ENCODE measurements at places on chromosomes 4 and X.

GRCh38 chrX:79170476-79171035 lies 26.1 kb downstream of the GPR174 start:
- DNase-seq, result no peak

- no peak for DNase-seq
Observed at GRCh38 chrX:100750883-100751282, 19.0 kb upstream of the SYTL4 start.

DNA sequence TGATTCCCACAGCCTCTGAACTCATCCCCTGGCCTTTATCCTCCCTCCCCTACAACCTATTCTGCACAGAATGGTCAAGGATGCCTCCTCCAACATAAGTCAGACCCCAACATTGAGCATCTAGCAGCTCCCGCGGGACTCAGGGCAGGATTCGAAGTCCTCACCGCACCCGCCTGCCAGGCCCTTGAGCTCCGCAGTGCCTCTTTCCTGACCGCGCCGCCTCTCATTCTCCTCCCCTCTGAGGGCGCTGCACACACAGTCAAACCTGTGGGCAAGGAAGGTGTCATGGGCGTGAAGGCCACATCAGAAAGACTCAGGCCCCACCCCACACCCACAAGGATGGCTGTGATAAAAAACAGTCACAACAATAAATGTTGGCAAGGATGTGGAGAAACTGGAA lies 84.1 kb downstream of the CPZ start:
- no peak for DNase-seq

GRCh38 chrX:103550415-103551051 lies 31.2 kb upstream of the RAB40A start:
- DNase-seq, result no peak

- no peak for DNase-seq
Observed at GRCh38 chrX:125850693-125851092, 315.4 kb downstream of the DCAF12L2 start.

GRCh38 chrX:132092439-132093065 lies 35.3 kb downstream of the FRMD7 start:
- DNase-seq, result peak; percentile 39

DNA sequence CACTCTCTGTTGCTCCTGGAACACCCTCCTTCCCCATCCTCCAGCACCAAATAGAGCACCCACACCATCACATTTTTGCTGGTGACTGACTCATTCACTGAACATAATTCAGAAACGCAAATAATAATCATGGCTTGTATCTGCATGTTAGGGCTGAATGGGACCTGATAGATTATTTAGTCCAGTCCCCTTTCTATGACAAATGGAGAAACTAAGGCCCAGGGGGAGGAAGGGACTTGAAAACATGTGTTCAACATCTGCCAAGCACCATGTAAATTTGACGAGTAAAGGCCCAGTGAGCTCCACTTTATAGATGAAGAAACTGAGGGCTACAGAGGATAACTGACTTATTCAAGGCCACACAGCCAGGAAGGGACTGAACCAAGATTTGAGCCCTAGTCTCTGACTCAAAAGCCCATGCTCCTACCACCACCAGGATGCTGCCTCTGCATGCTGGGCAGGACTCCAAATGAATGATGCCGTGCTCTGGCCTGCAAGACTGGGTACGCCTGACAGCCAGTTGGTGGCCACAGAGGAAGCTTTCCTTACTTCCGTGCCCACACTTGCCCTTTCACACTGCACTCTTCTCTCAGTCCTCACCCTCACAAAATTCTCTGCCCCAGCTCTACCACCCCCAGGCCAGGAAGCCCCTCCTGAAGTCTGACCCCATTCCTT lies 133.3 kb upstream of the PJA1 start:
- DNase-seq, result no peak

DNA sequence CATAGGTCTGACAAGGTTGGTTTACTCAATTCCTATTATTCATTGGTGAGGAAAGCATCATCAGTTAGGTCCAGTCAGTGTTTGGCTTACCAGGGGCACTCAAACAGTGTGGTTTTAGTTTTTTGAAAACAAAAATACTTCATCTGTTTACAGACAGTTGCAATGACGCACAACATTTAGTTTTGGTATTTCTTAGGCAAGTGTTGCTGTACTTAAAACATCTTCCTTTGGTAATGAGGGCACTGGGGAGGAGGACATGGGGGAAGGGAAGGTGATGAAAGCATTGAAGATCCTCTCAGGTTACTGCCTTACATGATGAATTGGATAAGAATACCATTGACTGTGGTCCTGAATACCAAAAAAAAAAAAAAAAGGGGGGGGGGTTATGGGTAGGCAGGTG lies 93.7 kb upstream of the MAOA start:
- DNase-seq, result no peak

DNA sequence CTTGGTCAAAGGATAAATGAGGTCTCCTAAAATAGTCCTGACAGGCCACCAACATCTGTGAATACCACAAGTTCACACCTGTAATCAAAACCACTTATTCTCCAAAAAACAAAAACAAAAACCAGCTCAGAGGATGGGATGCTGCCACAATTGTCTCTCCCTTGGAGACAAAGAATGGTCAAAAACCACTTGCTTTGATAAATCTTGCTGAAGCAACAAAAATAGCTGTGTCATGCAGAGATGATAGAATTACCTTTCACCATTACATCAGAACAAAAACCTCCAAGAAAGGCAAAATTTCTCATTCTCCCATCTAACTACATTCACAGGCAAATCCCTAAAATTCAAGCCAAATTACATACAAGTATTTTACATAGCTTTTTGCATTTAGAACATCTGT lies 180.4 kb downstream of the MAML3 start:
- no peak for DNase-seq
